ENCODE measurements at places on chromosomes 7 and 10.
A peak's percentile ranks its signal among the peaks of the same experiment; 100 is the strongest.

DNA sequence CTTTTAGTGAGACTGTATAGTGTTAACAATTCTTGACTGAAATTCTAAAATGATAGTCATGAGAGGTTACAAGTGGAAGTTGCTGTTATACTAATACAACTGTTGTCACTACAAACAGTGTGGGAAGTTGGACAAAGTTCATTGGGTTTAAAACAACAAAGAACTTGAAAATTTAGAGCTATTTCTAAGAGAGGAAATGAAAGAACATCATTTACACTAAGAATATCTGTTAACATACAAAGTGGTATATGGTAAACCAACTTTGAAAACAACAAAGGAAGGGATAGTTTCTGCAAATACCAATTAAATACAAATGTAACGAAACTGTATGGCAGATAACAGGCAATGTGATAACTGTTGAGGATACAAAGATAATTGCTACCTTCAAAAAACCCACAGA lies 11.6 kb downstream of the MTPN start:
- no peak for DNase-seq

DNA sequence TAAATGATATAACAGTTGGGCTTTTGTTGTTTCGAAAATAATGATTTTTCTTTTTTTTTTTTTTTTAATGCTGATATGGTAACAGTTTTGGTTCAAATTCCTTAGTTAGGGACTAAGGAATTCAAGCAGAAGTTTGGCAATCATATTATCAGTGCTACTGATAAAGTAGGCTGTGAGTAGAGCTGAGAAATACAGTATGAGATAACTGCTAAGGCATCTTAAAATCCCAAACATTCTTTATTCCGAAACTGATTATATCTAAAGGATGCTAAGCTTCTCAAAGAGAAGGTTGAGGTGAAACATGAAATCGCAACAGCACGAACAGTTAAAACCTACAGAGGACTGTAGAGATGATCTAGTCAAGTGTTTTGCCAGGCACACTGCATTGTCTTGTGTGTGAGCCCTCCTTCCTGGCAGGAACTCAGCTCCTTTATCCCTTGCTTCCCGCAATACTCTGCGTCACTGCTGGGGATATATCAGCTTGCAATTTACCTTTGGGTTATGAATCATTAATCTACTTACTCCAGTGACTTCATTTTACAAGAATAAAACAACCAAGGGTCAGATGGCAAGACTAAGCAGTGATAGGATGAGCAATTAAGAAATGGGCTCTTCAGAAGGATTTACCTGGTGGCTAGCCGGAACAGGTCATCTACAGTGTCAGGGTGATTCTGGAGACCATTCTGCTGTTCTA lies 36.7 kb downstream of the IRF5 start:
- no peak for DNase-seq

DNA sequence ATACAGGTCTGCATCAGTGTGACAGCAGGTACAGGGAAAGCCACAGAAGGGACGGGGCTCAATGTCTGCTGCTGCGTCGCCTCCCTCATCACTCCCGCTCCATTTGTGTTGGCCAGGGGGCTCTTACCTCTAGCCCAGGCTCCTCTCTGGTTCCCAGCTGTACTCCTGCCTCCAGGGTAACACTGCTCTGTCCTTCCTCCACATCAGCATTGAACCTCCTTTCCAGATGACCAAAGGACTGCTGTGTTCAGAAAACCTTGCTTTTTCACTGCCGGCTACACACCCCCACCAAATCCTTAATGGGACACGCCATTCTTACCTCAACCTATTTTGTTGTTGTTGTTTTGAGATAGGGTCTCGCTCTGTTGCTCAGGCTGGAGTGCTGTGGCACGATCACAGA lies 2.1 kb upstream of the TMEM236 start:
- DNase-seq, result no peak

GRCh38 chr7:17015598-17016031 lies 133.8 kb upstream of the AGR3 start:
- DNase-seq, result peak; percentile 88

DNA sequence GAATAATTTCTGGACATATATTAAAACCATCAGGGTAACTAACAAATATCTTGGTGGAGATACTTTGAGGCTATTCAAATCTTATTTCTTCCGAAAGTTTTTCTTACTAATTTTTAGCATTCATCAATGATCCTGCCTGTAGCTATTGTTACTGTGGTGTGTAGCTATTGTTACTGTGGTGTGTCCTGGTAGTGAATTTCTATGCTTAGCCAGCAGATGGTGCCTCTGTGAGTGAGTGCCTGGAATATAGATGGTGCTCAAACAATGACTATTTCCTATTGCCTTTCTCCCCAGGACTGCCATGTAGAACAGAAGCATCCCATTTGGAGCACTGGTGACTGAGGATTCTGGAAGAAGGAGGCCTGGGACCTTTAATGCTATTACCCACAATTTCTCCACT lies 245.7 kb downstream of the CCSER2 start:
- DNase-seq, result peak; percentile 1

GRCh38 chr10:1094112-1095057 lies 38.2 kb downstream of the WDR37 start:
- no peak for DNase-seq

DNA sequence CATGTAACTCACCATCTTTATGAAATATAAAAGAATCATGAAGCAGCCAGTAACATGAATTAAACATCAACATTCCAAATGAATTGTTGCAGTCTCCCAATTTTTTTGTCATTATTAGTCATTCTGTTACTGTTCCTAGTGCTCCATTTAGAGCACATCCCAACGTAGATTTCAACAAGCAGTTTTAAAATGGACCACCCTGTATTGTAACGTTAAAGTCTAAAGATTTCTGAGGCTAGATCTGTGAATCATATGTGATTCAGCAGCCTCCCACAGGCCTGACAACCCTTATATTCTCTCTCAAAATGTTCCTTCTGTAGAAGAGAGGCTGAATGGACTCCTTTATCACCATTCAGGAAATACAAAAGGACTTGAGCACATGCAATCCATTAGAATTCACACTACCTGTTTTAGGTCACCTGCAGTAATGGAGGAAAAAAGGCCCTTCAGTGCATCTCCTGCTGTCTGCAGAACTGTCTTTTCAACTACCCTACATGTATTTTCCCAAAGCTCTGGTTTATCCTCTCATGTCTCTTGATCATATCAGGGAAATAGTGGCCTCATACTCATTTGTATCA lies 81.4 kb downstream of the CACNA2D1 start:
- peak; percentile 59 for DNase-seq

- peak; percentile 96 for DNase-seq
These were observed 172.6 kb upstream of the TNRC18 start for GRCh38 chr7:5596046-5596895.

- peak; percentile 71 for DNase-seq
These were observed 94.2 kb downstream of the NRBF2 start for GRCh38 chr10:63227207-63227895.

DNA sequence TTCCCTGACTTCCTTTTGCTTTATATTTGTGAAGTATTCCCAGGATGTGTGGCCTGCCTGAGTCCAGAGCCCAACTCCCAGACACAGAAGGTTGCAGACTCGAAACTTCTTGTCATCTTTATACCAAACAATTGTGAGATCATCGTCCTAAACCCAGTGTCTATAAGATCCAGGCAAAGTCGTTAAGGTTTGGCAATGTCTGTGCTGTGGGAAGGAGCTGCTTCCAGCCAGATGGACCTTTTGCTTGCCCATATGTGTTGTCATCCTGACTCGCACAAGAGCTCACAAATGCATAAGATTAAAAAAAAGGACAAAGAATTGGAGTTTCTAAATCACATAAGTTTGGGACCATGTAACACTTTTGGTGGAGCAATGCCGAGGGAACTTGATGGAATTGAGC lies 37.0 kb downstream of the WNT2 start:
- DNase-seq, result peak; percentile 20

GRCh38 chr7:116621649-116622048 lies 50.3 kb upstream of the MET start:
- DNase-seq, result no peak

GRCh38 chr7:117791877-117792780 lies 81.1 kb downstream of the CTTNBP2 start:
- DNase-seq, result no peak

GRCh38 chr7:2720024-2720423 lies 32.0 kb downstream of the AMZ1 start:
- DNase-seq, result no peak

DNA sequence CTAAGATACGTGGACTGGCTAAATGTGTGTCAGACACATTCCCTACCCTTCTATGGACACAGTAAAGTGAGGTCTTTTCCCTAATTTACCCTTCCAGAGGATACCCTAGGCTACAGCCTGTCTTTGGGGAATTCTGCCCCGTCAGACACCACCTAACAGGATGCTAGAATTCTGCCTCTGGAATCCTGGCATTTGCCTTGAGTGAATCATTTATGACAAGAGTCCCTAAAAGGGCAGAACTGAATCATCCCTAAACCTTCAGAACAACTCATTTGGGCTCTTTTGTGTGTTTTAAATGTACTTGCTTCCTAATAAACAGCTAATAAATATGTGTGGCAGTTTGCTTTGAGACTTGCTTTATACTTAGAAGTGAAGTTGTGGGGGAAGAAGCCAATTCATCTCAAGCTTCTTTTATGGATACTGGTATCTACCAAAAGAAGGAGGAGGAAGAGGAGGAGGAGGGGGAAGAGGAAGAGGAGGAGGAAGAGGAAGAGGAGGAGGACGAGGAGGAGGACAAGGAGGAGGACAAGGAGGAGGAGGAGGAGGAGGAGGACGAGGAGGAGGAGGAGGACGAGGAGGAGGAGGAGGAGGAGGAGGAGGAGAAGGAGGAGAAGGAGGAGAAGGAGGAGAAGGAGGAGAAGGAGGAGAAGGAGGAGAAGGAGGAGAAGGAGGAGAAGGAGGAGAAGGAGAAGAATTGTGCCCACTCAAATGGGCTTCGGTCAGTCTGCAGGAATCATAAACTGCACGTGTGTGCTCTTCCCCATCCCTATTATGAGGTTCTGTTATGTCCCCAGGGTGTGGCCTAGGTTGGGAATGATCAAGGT lies 27.1 kb downstream of the PARP12 start:
- peak; percentile 90 for DNase-seq

GRCh38 chr7:73648593-73649332 lies 18.9 kb upstream of the VPS37D start:
- DNase-seq, result no peak

DNA sequence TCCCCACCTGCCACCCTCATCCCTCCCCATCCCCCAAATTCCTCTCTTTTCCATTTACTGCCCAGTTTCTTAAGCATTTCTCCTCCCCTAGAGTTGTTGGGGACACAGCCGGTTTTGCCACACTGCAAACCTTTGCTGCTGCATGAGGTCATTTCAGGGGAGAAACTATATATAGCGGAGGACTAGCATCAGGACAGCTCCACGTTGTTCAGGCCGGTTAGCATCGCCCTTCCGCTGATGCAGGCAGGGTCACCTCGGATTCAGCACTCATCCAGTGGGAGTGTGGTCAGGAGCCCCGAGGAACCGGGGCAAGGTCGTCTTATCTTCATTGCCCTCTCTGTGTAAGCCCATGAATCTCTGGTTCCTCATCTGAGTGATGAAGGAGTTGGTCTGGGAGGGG lies 15.6 kb downstream of the UBTD1 start:
- no peak for DNase-seq

DNA sequence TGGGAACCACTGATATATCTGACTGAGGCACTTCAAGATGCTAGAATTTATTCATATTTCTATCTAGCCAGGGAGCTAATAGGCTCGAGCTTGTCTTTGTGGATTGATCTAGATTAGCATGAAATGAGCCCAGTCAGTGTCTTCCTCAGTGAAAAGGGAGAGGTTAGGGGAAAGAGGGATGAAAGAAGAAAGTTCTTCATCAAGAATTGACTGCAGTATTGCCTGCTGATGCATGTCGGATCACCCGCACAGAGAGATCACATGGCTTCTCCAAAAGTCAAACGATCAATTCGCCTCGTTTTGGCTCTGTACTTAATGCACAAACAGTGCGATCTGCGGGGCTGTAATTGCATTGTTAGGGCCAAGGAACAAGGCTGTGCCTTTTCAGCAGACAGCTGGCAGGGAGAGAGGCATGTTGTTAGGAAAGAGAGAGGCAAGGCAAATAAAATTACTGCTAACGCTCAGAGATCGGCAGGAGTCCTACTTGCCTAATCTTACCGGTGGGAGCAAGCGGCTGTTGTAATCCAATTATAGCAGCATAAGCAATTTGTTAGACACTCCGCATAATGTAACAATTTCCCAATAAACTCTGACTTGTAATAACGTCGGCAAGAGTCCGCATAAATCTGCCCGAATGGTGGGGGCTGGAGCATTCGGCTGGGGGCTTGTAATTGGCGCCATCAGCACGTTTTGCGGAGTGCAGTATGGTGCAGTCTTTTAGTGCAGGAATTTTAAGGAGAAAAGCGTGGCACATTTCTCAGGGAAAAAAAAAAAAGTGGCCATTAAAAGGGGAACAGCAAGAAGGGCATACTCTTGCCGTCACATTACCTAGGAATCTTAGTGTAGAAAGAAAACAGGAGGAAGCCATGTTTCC lies 102.1 kb downstream of the POLL start:
- no peak for DNase-seq

- peak; percentile 18 for DNase-seq
These were observed 220.0 kb upstream of the SEMA3C start for GRCh38 chr7:81138870-81139269.

GRCh38 chr10:92110039-92110794 lies 180.7 kb downstream of the CPEB3 start:
- DNase-seq, result peak; percentile 57

DNA sequence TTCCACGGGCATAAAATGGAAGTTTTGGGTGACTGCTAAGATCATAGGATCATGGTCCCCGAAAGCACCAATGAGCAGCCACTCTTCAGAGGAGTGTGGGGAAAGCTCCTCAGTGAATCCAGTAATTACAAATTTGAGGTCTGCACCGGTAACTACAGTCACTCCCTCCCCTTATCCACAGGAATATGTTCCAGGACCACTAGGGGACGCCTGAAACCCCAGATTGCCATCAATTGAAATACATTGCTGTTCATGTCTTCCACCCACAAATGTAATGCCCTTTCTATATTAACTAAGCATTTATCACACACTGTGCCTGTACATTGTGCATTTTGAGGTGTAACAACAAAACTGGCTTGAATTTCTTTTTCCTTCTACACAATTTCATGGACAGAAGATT lies 447.9 kb upstream of the PFKP start:
- no peak for DNase-seq

- DNase-seq, result peak; percentile 82
These were observed 99.6 kb upstream of the DIP2C start for GRCh38 chr10:788796-789748.

DNA sequence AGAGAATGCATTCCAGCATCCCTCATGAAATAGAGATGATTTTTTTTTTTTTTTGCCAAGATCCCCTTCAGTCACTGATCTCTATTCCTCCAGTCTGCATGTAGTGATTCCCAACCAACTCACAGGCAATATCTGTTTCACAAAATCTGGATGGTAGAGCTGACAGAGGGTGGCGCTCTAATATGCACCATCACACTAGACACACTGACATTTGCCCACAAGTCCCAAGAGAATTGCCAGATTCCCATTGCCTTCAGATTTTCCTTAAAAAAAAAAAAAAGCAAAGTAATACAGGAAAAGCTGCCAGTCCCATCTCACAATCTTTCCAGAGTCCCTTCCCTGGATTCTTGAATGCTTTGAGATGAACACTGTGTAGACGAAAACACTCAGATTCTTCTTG lies 301.0 kb downstream of the SORCS1 start:
- no peak for DNase-seq

GRCh38 chr7:20083781-20084180 lies 133.4 kb downstream of the MACC1 start:
- peak; percentile 49 for DNase-seq

- DNase-seq, result no peak
These were observed 63.1 kb downstream of the PWWP2B start for GRCh38 chr10:132460071-132460470.

Measured in EH (cell line).